A549 treated with RU486 at 1 μM for 4 hours (cell line): ENCODE measurements at places on chromosomes 2 and 18. TPM values are rescaled to one million over a fixed set of nuclear protein-coding genes. Genes with fewer than 3 reads are reported as not detected.

Gene SERPINB3
- 0.09 to 0.21 TPM (median 0.14 TPM) in 3 of 5 replicates, not detected in the others for total RNA-seq

Gene ATF2
- 15.7 to 19.2 TPM (median 18.9 TPM) in 5 replicates for total RNA-seq

Gene LRRTM4
- not detected in 5 replicates for total RNA-seq

Gene GAREM2
- total RNA-seq: 5.6 to 9.7 TPM (median 7.0 TPM) in 5 replicates

Gene PDE1A
- 0.12 to 0.33 TPM (median 0.15 TPM) in 3 of 5 replicates, not detected in the others for total RNA-seq

Gene CLEC4F
- total RNA-seq: not detected in 5 replicates

Gene CNTNAP5
- not detected in 5 replicates for total RNA-seq

Gene RTP5
- not detected in 5 replicates for total RNA-seq

Gene LYPD6
- 0.03 to 0.07 TPM (median 0.06 TPM) in 4 of 5 replicates, not detected in the other for total RNA-seq

Gene NDUFAF7
- total RNA-seq: 15.6 to 20.7 TPM (median 19.8 TPM) in 5 replicates

Gene GTF2A1L
- not detected in 5 replicates for total RNA-seq

Gene CAVIN2
- 6.9 to 13.5 TPM (median 12.4 TPM) in 5 replicates for total RNA-seq

Gene MGAT4A
- 0.85 to 1.6 TPM (median 1.4 TPM) in 5 replicates for total RNA-seq

Gene UGT1A5
- total RNA-seq: not detected in 5 replicates

Gene NFATC1
- total RNA-seq: 5.1 to 6.5 TPM (median 6.2 TPM) in 5 replicates

Gene TAF4B
- total RNA-seq: 3.4 to 5.7 TPM (median 5.6 TPM) in 5 replicates

Gene PMAIP1
- total RNA-seq: 9.8 to 16.3 TPM (median 13.2 TPM) in 5 replicates

Gene TMX3
- total RNA-seq: 17.1 to 22.5 TPM (median 21.9 TPM) in 5 replicates

Gene UGT1A1
- total RNA-seq: 0.66 to 1.2 TPM (median 0.83 TPM) in 5 replicates

Gene MBP
- 21.6 to 27.5 TPM (median 24.5 TPM) in 5 replicates for total RNA-seq

Gene ACTR3
- total RNA-seq: 198 to 307 TPM (median 236 TPM) in 5 replicates

Gene CRYGD
- total RNA-seq: not detected in 5 replicates

Gene ERLEC1
- total RNA-seq: 38.6 to 66.0 TPM (median 59.2 TPM) in 5 replicates

Gene TRIM43
- 0.06 TPM in 1 of 5 replicates, not detected in the others for total RNA-seq

Gene LIMS4
- 0.37 to 1.1 TPM (median 0.56 TPM) in 5 replicates for total RNA-seq

Gene PLEKHB2
- total RNA-seq: 57.0 to 83.1 TPM (median 75.3 TPM) in 5 replicates

Gene BOLA3
- total RNA-seq: 116 to 169 TPM (median 128 TPM) in 5 replicates

Gene CHRNG
- not detected in 5 replicates for total RNA-seq

Gene TTN
- total RNA-seq: under 0.01 TPM in 5 replicates

Gene PKP4
- 23.2 to 29.4 TPM (median 26.4 TPM) in 5 replicates for total RNA-seq

Gene DSG1
- total RNA-seq: not detected in 5 replicates

Gene CD8B2
- total RNA-seq: not detected in 5 replicates

Gene SCN2A
- total RNA-seq: not detected in 5 replicates

Gene C1QL2
- total RNA-seq: 0.07 to 0.15 TPM (median 0.11 TPM) in 4 of 5 replicates, not detected in the other
